ENCODE measurements at places on chromosomes 1 and 21.

GRCh38 chr1:153498746-153499145 lies 37.0 kb downstream of the S100A6 start:
- no peak for DNase-seq

DNA sequence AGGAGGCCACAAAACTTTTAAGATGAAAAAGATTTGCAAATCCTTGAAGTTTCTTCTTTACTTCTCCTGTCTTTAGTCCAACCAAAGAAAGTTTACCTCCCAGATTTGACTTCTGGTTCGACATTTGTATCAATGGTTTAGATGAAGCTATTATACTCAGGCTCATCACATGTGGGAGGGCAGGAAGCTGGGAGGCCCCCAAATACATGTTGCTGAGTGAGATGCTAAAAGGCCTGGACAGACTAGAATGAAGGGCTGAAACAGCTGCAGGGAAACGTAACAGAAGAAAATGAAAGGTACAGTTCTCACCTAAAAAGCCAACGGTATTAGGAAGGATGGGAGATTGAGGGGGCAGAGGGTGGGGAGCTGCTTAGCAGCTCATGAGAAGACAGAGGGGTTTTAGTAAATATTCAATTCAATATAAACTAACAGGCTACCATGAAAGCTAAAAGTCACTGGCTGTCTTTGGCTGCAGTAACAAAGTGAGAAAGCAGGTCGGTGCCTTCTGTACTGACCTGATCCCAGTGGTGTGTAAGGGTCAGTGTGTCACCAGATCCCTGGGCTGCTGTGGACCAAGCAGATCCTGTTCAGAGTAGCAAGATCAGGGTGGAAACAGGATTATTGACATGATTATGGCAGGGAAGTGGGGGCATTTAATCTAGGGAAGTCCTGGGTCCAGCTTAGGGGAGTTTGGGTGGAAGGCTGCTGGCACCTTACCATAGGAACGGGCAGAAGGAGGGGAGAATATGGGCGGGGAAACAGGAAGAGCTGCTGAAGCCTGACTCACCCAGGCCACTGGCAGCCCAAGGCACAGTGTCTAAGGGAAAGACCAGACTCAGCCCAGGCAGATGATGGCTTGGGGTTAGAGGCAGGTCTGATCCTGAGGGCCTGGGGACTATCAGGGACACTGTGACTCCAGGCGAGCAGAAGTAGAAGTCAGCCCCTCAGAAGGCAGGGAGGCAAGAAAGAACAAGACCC lies 60.4 kb downstream of the KCNN3 start:
- no peak for DNase-seq

DNA sequence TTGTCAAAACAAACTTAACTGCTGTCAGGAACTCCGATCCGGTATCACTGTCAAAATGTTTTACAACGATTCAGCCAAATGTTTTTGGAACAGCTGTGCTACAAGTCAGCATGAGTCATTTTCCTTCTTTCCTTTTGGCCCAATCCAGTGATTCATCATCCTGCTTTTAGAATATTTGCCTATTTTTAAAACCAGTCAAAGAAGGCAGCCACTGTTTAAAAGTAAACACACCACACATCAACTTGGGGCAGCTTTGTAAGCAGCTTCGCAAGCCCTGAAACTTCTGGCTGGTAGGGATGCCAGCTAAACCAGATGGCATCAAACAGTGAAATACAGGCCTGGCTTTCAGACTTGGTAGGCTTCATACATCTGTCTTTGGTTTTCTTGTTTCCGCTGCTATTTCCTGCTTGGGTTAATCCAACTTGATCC lies 14.9 kb downstream of the MAP3K7CL start:
- no peak for DNase-seq

DNA sequence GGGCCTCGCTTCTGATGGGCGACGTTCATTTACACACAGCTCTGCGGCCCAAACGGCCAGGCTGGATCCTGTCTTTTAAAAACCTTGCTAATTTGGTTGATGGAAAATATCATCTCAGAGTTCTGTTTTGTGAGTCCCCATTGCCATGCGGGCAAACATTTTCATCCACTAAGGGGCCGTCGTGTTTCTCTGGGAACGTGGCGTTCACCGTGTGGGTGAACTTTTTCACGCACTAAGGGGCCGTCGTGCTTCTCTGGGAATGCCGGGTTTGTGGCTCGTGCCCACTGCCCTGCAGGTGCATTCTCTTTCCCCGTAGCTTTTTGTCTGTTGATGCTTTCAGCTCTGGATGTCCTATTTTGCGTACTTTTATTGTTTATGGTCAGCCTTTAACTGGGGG lies 6.8 kb downstream of the COL18A1 start:
- DNase-seq: no peak

DNA sequence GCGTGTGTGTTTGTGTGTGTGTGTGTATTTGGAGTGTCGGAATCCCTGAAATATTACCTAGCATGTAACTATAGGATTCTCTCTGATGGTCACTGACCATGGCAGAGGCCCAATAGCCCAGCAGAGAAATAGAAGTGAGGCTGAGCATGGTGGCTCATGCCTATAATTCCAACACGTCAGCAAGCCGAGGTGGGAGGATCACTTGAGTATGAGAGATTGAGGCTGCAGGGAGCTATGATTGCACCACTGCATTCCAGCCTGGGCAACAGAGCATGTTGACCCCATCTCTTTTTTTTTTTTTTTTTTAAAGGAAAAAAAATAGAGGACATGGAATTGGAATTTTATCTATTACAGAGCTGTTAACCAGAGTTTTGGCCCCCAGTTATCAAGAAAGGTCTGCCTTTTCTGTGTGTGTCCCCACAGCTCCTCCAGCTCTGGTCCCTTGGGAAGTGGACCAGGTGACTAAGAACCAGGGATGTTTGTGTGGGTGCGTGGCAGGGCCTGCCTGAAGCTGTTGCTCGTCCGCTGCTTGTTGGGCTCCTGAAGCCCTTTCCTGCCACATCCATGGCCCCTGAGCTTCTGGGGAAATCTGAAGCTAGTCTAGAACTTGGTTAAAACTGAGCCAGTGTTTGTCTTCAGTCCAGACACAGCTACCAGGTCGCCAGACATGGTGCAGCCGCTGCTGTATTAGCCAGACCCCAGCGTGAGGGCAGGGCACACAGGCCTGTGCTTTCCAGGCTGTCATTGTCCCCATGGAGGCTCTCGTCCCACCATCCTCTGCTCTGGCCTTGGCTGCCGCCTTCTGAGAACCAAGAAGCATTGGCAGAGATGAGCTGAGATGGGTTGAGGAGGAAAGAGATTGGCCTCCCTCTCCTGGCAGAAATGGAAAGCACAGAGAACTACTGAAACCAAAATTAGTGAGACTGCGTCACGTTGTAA lies 25.5 kb downstream of the CAPN9 start:
- DNase-seq: no peak

- DNase-seq: no peak
These were observed 22.8 kb upstream of the RNF186 start for GRCh38 chr1:19837866-19838265.

DNA sequence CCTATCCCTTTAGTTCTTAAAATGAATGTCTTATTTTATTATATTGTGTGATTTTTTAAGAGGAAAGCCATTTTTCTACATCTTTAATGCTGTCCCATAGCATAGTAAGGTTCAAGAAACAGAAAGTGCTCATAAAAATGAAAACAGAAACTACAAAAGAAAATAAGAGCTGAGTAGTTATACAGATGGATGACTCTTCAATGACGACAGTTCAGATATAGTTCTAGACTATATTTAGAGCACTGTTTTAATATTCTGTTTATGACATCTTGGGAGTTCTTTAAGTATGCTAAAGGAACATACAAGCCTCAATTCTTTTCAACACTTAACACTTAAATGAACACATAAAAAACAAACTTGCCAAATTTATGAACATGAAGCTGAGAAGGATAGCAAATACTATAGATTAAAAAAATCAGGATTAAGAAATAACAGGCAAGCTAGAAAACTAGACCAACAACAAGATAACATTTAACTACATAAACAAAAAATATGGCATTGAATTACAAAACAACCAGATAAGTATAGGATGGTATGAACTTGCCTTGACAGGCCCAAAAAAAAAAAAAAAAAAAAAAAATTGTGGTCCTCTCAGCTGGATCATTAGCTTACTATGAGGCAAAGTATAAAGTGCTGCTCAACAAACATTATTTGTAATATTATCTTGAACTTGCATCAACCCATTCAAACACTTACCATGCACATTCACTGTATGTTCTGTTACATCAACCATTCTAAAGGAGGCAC lies 87.9 kb downstream of the ZZZ3 start:
- no peak for DNase-seq

DNA sequence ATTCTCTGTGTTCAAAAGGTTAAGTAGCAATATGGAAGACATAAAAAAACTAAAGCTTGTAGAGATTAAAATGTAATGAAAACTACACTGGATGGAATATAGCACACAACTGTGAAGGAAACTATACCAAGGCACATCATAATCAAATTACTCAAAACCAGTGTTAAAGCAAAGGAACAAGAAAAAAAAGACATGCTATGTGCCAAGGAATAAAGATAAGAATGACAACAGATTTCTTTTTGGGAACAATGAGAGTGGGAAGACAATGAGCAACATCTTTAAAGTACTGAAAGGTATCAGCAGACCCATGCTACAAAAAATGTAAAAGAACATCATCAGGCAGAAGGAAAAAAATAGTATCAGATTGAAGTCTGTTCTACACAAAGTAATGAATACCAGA lies 157.8 kb downstream of the VPS13D start:
- DNase-seq: no peak

DNA sequence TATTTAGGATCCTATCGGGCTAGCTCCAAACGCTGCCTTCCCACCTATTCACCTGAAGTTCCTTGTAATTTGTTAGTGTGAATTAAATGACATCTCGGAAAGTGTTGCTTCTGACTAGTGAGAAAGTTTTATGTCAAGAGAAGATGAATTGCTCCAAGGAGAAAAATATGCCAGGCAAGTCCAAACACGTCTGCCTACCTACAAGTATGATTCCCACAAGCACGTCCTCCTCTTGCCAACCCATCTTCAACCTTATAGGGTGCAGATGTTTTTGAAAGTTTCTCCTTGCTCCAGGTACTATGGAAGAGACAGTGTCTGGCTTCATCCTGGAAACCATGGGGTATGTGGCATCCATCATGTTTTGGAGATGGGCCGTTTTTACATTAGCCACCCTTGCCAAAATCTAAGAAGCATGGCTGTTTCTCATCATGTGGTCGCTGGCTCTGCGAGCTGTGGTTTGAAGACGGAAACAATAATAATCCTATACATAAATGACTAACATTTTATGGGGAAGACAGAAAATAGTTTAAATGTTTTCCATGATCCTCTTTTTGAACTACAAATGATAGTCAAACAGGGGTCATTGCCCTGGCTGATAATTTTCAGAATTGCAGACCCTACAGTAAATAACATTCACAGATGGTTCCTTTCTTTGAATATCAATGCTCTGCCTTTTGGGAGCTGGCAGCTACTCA lies 505.8 kb downstream of the SMYD3 start:
- DNase-seq: no peak

GRCh38 chr1:2961081-2961480 lies 60.2 kb upstream of the ACTRT2 start:
- no peak for DNase-seq

- DNase-seq: no peak
These were observed 33.6 kb downstream of the RUNX1 start for GRCh38 chr21:35015435-35016024.

DNA sequence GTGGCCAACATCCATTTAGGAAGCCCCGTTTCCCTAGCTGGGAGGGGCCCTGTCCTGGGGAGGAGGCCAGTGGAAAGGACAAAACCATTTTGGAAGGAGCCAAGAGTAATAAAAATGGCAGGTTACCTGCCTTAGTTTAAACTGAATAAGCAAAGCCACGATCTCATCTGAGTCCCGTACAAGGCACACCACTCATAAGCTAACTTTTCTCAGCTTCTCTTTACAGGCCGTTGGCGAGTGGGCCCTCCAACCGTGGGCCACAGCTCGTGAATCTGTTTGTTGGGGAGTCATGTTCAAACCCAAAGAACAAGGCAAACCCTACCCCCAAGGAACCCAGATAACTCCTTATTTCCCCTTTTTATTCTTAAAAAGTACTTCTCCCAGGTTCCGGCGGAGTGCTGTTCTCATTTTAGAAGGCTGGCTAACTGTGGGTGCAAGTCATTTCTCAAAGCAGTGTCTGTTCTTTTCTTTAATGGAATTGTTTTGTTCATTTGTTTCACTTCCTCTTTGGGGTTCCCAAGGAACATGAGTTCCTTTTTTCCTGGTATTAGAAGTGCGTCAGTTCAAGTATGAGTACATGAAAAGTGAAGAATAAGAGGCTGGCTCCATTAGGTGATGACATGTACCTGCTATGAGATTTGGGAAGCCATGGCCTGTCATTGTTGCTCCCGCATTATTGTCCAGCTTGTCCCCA lies 89.0 kb downstream of the PSMG1 start:
- no peak for DNase-seq

- no peak for DNase-seq
These were observed 10.7 kb upstream of the LAMB3 start for GRCh38 chr1:209662879-209663327.

DNA sequence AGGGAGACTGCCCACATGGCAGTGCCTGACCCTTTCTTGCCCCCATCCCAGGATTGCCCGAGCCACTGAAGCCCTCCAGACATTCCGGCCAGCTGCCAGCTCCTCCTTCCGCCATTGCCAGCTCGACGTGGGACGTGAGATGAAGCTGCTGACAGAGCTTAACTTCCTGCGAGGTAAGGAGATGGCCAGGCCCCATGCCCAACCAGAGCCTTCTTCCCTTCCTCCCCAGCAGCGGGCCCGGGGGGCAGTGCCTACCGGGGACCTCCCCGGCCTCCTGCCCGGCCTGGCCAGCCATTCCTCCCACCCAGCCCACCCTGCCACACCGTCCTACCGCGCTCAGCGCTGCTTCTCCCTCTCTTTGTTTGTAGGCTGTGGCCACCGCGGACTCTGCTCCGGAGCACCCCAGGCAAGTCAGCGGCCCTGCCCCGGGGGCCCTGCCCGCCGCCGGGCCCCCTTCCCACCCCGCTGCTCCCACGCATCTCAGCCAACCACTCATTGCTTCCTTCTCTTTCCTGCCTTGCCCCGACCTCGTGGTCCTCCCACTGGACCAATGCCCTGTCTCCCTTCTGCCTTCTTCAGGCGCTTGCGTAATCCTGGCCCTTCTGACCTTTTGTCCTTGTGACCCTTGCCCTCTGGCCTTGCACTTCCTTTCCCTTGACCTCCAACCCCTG lies 4.9 kb downstream of the TRIM46 start:
- no peak for DNase-seq

DNA sequence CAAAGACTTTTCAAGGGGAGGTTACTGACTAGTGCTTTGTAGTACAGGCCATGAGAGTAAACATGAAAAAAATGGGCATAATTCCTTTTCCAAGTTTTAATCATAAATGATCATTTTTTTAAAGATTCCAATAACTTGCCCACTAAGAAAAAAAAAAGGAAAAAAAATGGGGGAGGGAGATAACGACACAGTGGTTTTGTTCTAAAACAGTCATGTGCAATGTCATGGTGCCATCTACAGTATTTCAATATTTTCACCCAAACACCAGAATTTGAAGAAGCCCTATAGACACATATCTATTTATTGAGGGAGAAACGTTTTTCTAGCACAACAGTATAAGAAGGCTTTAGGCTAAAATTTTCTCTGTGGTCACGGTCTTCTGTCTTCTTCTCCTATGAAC lies 250.2 kb downstream of the LTN1 start:
- no peak for DNase-seq
